Stimulated activated naive CD8-positive, alpha-beta T cell treated with anti-CD3 and anti-CD28 coated beads, Interleukin-15, Interleukin-2, amounts not matched to agents 100 U/mL and 50 U/mL, for 24 hours (primary cell): ENCODE measurements at places on chromosomes 16 and 17.
A peak's percentile ranks its signal among the peaks of the same experiment; 100 is the strongest.

DNA sequence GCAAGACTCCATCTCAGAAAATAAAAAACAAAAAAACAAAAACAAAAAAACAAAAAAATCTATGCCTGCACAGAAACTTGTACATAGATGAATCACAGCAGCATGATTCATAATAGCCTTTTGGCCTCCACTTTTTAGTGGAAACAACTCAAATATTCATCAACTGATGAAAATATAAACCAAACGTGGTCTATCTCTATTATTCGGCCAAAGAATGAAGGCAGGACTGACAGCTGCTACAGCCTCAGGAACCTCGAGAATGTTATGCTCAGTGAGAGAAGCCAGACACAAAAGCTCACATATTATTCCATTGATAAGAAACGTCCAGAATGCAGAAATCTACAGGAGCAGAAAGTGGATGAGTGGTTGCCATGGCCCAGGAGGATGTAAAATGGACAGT lies 19.8 kb downstream of the PPL start:
- no peak for DNase-seq

GRCh38 chr17:13181683-13182082 lies 163.9 kb upstream of the ELAC2 start:
- DNase-seq = no peak

GRCh38 chr17:20721171-20721570 lies 141.6 kb downstream of the CDRT15L2 start:
- no peak for DNase-seq

DNA sequence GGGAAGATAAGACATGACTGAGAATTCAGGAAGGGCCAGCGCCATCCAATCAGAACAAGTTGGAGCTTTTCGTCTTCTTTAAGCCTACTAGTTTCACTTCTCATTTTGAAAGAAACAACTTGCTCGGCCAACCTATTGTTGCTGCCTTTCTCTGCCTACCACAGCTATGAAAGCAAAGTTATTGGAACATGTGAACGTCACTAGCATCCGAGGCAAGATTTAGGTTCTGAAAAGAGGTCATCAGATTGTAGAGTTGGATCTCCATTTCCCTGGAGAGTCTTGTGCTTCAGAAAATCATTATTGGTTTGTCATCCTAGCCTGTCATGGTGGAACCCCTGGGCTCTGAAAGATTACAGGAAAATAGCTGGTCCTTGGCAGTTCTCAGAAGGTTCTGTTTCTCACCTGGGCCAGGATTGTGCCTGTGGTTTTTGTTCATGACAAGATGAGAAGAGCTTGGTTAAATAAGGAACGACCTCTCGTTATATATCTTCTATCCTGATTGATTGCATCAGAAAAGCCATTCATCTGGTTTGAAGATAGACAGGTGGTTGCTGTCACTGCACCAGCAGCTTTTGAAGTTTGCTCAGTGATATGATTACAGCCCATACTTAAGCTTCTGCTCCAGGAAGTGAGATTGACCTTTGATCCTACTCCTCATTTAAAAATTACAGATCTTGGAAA lies 25.3 kb downstream of the CDH13 start:
- no peak for DNase-seq

DNA sequence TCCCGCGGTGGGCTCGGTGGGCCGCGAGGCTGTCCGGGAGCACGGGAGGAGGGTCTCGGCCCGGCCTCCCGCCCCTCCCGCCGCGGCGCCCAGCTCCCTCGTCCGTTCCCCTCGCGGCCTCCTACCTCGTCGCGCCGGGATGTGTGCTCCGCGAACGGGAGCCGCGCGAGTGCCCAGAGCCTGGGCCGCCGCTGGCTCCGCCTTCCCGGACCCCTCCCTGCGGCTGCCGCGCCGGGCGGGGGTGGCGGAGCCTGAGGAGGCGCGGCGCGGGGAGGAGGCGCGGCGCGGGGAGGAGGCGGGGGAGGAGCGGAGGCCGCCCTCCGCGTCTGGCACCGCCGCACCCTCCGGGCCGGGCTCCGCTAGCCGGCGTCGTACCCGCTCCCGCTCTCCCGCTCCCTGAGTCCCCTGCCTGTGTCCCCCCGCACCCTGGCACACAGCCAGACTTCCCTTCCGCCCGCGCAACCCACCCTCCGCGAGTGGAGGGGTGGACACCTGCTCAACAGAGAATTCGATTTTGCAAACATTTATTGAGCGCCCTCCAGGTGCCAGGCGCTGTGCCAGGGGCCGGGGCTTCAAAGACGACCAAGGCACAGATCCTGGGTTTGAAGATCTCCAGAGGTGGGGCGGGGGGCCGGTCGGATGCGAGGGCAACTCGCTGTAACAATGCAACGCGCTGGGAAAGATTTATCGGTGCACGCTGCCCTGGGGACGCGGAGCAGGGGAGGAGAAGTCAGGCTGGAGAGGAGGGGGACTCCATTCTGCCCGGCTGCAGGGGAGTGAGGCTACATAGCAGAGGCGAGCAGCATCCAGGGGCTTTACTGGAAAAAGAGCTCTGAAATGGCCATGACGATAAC lies at the start of gene MPP3:
MPP3 (minus strand) TSS at position 171 of the 854 bp plus-strand sequence. CDS start 1,240 bp downstream, outside the sequence.
- DNase-seq = peak; percentile 40

GRCh38 chr17:80036715-80037477 lies 454 bp downstream of the CCDC40 start:
- DNase-seq = peak; percentile 36

GRCh38 chr16:29022196-29022595 lies 37.3 kb downstream of the LAT start:
- no peak for DNase-seq

DNA sequence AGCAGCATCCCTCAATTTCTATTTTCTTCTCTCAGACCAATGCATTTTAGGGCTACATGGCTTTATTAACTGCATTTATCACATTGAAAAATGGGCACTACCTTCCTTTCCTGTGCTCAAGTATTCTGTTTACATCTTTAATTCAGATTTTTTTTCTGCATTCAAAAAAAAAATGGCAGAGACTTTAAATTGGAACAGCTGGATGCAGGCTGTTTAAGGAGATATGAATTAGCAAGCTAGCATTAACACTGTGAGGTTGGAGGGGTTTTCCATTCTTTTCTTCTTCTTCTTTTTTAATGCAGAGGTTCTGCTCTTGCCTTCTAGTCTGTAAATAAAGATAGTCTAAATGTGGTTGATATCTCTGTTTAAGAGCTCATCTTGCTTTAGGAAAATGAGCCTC lies 242.9 kb upstream of the RBFOX1 start:
- no peak for DNase-seq

- DNase-seq = no peak
Observed at GRCh38 chr17:45008216-45008615, 40.1 kb upstream of the C1QL1 start.

- DNase-seq = no peak
Observed at GRCh38 chr16:50797456-50797855, 55.6 kb downstream of the CYLD start.

DNA sequence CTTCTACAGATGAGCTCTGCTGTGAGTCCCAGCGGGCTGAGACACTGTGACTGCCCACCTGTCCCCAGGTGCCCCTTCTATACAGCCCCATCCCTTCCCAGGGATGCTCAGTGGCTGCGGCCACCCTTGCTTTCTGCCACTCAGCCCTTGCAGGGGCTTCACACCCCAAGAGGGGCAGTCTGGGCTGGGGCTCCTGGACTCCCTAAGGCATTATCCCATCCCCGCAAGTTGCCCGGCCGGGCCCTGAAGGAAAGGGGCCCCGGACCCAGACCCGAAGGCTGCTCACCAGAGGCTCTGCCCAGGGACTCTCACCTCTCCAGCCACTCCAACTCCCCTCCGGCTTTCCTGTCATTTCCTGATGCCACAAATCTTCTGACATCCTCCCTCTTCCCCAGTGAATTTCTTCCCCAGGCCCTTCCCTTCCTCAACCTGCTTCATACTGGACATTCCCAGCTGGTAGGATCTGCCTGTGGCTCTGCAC lies 88.5 kb upstream of the TOB1 start:
- DNase-seq = no peak

- DNase-seq = no peak
Observed at GRCh38 chr16:66653581-66654350, 42.8 kb downstream of the CMTM4 start.

DNA sequence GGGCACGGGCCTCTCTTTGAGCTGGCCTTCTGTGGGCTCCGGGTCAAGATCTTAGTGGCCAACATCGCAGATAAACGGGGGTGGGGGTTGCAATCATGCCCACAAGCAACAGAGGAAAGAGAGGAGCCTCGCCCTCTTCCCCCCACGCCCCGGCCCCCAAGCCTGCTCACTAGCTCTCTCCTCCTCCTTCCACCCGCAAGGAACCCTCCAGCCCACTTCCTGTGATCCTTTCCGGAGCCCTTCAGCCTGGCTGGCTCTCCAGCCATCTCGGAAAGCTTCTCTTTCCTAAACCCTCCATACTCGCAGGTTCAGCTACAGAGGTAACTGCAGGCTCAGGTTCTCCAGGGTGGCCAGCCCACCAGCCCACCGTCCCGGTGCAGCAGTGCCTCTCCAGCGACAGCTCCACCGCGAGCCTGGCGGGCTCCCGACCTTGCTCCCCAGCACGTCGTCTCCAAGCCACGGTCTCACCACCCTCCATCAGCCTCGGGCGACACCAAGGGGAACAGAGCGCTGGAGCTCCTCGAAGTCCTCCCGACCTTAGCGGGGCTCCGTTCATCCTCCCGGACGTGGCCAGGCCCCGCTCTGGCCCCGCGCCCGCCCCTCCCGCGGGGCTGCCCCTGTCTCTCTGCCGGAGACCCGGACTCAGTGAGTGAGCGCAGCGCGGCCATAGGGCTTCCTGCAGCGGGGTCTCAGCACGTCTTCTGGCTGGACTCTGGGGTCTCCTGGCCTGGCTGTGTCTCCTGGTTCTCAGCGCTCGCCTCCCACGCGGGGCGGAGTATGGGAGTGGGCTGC lies 12.9 kb upstream of the ODF4 start:
- DNase-seq = peak; percentile 57

GRCh38 chr17:13759518-13760335 lies 158.0 kb upstream of the HS3ST3A1 start:
- no peak for DNase-seq

- DNase-seq = peak; percentile 70
Observed at GRCh38 chr16:81873843-81874752, 95.0 kb downstream of the PLCG2 start.

GRCh38 chr16:67726106-67727034 lies 7.3 kb upstream of the GFOD2 start:
- no peak for DNase-seq

GRCh38 chr17:39960524-39961041 lies 2.2 kb upstream of the GSDMA start:
- DNase-seq = no peak

DNA sequence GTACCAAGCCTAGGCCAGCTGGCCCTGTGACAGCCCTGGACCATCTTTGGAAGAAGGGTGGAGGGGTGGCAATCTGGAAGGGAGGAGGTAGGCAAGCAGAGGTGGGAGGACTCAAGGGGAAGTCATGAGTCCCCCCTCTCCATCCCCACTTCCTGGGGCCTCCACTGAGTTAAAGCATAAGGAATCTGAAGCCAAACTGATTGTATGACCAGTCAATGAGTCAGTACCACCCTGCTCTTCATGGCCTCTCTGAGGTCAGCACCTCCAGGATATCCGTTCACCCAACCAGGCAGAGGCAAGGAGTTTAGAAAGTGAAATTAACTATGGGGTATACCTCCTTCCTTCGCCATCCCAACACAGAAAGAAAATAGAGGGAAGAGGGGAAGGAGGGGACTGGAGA lies 272.7 kb downstream of the SOX9 start:
- DNase-seq = no peak

- DNase-seq = peak; percentile 41
Observed at GRCh38 chr16:68345351-68345810, 34.6 kb downstream of the PRMT7 start.

GRCh38 chr16:1772362-1772907 lies at the start of gene EME2:
Gene EME2 (plus strand): TSS chr16:1772810. CDS start chr16:1773228, 418 bp downstream.
- DNase-seq = peak; percentile 67

GRCh38 chr17:81577278-81578000 lies 25.3 kb upstream of the FAAP100 start:
- no peak for DNase-seq
